ENCODE measurements at places on chromosomes 5 and 9.

GRCh38 chr9:88724331-88724730, 189.4 kb downstream of the NXNL2 start:
- no peak for DNase-seq

DNA sequence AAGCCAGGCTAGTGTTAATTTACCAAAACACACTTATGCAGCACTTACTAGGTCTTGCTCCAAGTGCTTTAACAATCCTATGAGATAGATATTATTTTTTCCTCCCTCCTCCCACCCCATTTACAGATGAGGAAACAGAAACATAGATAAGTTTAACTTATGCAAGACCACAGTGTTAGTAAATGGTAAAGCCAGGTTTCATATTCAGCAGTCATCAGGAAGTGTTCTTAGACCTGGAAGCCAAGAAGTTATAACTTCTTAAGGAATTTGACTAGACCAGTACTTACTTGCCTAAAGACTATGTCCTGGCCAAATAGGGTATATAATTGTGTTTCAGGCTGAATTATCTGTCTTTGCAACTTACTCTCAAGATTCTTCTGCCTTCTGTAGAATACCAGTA, 15.9 kb downstream of the ABHD17B start:
- DNase-seq, result no peak

- no peak for DNase-seq
These were observed 334.7 kb downstream of the OSTF1 start for GRCh38 chr9:75422944-75423522.

DNA sequence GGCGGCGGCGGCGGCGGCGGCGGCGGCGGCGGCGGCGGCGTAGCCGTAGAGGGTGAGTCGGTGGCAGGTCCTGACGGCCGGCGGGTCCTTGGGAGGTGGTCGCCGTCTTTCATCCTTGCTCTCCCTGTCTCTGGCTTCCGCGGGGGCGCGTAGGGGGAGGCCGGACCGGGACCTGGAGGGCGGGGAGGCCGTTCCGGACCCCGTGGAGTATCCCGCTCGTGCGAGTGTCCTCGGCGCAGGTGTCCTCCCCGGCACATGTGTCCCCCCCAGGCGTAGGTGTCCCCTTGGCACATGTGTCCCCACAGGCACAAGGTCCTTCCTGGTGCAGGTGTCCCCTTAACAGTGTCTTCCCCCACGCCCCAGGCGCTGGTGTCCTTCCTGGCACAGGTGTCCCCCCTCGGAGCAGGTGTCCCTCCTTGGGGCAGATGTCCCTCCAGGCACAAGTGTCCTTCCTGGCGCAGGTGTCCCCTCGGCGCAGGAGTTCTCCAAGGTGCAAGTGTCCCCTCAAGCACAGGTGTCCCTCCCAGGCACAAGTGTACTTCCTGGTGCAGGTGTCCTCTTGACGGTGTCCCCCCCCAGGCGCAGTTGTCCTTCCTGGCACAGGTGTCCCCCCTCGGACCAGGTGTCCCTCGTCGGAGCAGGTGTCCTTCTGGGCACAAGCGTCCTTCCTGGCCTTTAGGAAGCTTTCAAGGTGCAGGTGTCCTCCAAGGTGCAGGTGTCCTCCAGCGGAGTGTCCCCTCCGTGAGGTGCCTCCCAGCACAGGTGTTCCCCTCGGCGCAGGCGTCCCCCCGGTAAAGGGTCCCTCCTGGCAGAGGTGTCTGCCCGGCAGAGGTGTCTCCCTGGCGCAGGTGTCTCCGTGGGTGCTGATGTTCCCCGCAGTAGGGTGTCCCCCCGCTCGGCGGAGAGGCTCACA, 519 bp downstream of the EXOC3 start:
- DNase-seq, result peak; percentile 20

DNA sequence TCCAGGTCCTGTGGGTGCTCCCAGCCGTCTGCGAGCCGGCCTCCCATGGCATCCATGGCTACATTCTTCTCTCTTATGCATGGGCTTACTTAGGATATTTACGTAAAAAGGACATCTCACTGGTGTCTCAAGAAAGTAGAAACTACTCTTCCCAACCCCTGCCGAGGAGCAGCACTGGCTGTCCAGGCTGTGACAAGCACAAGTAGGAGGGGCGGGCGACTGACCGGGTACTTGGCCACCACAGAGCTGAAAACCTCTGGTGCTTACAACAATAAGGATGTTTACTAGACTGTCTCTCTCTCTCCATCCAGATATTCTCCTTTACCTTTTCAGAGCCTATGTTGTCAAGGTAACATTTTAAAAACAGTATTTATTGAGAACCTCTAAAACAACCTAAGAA, 56.3 kb upstream of the TBC1D9B start:
- DNase-seq, result no peak

DNA sequence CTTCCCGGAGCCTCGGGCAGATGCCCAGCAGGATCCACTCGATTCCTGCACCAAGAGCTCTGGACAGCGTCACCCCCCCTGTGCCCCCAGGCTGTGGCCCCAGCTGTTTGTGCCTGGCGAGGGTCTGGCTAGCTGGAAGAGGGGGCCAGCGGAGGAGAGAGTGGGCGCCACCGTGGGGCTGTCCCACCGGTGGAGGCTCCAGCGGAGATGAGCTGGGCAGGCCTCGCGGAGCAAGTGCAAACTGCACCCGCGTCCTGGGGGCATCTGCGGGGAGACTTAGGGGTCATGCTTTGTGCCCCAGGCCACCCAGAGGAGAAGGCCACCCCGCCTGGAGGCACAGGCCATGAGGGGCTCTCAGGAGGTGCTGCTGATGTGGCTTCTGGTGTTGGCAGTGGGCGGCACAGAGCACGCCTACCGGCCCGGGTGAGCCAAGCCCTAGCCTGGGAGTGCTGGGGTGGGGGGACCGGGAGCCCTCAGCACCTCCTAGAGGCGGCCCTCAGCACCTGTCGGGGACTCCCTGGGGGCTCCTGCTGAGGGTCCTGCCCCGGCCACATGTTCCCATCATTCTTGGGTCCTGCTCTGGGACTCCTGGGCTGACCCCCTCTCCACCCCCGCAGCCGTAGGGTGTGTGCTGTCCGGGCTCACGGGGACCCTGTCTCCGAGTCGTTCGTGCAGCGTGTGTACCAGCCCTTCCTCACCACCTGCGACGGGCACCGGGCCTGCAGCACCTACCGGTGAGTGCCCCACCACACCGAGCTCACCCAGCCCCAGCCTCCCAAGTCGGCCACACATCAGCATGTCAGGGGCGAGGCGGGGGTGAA, 5.4 kb downstream of the EGFL7 start:
- DNase-seq, result no peak
